ENCODE measurements at places on chromosomes 12 and 14.

DNA sequence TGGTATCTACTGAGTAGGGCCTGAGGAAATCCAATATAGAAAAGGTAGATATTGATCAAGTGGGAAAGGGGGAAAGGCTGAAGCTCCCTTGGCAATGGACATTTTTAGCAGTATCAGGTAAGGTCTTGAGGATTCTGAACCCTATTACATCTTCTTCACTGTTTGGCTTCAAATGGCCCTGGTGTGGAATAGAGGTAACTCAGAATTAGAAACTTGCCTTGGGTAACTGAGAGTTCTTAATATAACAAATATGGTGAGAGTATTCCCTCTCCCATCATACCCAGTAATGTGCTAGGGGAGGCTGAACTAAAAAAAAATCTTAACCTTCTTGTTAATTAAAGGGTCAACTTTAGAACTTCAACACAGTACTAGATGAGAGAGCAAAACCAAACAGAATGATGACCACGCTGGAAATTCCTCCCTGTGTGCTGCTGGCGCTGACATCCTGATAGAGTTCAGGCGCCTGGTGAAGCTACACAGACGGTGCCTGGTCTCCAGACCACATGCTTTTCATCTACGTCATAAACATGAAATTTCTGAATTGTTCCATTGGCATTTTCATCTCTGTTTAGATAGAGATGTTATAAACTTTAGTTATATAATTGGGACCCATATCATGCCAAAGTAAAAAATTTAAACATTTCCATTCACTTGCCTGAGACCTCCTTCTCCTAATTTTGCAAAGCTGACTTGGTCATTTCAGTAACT lies 128.3 kb downstream of the AKAP6 start:
- peak; percentile 89 for DNase-seq

- peak; percentile 48 for DNase-seq
Measured at GRCh38 chr12:115166698-115167315, 482.8 kb upstream of the TBX3 start.

DNA sequence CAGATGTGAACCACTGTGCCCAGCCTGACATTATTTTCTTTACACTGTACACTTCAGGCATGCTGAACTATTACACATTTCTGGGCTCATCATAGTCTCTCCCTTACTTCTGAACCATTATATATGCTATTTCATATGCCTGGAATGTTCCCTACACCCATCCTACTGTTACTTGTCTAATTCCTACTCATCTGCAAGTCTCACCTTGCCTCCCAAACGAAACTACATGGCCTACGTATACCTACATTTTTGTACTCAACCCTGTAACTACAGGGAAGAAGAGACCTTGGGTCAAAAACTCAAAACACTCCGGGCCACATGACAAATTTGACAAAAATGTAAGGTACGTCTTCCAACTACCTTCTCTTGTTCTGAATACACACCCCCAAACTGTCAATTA lies 9.5 kb upstream of the EEA1 start:
- no peak for DNase-seq

- DNase-seq = no peak
Measured at GRCh38 chr12:68585966-68586365, 24.7 kb upstream of the RAP1B start.

DNA sequence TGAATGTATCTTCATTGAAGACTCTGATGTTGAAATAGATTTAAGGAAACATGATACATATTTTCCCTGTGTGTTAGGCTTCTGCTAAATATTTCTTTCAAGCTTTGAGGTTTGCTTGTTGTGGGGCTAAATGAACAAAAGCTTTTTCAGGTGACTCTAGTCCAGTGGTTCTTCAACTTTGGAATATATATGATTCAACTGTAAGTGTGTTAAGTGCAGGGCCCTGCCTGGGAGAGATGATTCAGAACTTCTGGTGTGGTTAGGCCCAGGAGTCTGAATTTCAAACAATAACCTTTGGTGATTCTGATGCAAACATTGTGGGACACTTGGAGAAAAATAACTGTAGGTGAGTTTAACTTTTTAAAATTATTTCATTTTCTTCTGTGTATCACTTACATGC lies 93.0 kb downstream of the TRHDE start:
- DNase-seq = no peak

GRCh38 chr14:94176808-94177207 lies 2.7 kb downstream of the PPP4R4 start:
- no peak for DNase-seq

DNA sequence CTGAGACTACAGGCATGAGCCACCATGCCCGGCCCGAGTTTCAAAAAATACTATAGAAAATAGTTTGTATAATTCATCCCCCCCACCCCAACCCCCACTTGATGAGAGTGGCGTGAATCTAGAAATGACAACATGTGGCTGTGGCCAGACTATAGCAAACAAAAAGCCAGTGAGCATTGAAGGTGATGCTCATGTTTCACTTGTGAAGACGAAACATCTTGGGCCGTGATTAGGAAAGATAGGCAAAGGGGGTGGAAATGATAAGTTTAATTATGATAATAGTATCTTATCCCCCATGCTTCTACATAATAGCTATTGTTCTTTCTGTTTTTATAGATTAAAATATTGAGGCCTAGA lies 8.5 kb downstream of the BORCS5 start:
- no peak for DNase-seq
